Muscle of leg (tissue), 16 donors: ENCODE measurements at places on chromosomes 13 and 19. TPM values are rescaled to one million over a fixed set of nuclear protein-coding genes. Genes with fewer than 3 reads are reported as not detected.

CCDC169 gene
- total RNA-seq, result 4.3 TPM

SYNGR4 gene
- total RNA-seq, result not detected

DCT gene
- total RNA-seq, result 0.18 TPM

WDR87 gene
- under 0.01 TPM for total RNA-seq

C19orf53 gene
- total RNA-seq, result 107 TPM

MCEMP1 gene
- total RNA-seq, result not detected

ACTN4 gene
- 68.8 TPM for total RNA-seq

MUC16 gene
- total RNA-seq, result not detected

APC2 gene
- 0.40 TPM for total RNA-seq

SHKBP1 gene
- total RNA-seq, result 8.2 TPM

PCSK4 gene
- 0.84 TPM for total RNA-seq

ZNF773 gene
- 11.8 TPM for total RNA-seq

NRTN gene
- total RNA-seq, result 0.44 TPM

ZNF99 gene
- total RNA-seq, result 0.22 TPM

ZNF850 gene
- 3.7 TPM for total RNA-seq

DNAJC3 gene
- 20.6 TPM for total RNA-seq
